T-helper 2 cell treated with Interferon-gamma antibody and Interleukin-4, amounts not matched to agents 5 μg/mL and 100 μg/mL, for 36 hours (primary cell): ENCODE measurements at places on chromosomes 5 and 9.

DNA sequence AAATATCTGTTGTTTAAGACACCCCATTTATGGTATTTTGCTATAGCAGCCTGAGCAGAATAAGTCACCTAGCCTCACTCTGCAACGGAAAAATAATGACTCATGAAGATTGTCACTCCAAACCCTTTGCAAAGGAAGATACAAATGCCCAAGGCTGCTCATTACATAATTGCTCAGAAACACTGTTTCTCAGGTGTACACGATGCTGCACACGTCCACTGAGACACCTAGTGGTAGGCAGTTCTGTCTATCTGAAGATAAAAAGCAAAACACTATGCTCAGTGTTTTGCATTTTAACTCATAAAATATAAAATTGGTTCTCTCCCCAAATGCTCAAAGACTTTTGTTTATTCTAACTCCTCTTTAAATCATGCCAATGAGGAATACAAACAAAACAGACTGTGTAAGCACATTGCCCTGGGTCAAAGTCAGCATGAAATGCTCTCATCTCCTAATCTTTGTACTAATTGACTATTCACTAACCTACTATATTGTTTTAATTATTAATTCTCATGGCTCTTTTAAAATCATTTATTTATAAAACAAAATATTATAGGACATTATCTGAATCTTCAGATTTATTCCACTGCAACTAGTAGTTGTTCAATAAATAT, 7.7 kb upstream of the TSLP start:
- DNase-seq, result no peak

DNA sequence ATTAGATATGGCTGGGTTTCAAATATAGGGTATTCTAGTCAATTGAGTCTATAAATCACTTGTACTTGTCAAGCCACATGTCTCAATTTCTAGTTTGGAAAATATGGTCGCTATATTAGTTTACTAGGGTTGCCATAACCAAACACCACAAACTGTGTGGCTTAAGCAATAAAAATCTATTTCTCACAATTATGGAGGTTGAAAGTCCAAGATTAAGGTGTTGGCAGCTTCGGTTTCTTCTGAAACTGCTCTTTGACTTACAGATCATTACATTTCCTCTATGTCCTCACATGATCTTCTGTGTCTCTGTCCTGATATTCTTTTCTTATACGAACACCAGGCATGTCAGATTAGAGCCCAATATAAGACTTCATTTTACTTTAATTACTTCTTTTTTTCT, 55.8 kb upstream of the BASP1 start:
- no peak for DNase-seq

GRCh38 chr9:68744426-68744825, 39.4 kb downstream of the PIP5K1B start:
- DNase-seq, result no peak

- DNase-seq, result no peak
Measured at GRCh38 chr5:167064198-167064776, 1227.2 kb upstream of the WWC1 start.

- DNase-seq, result no peak
Measured at GRCh38 chr9:1910269-1910811, 104.8 kb upstream of the SMARCA2 start.

- DNase-seq, result no peak
Measured at GRCh38 chr9:134154262-134154701, 10.1 kb downstream of the RNU6ATAC start.

DNA sequence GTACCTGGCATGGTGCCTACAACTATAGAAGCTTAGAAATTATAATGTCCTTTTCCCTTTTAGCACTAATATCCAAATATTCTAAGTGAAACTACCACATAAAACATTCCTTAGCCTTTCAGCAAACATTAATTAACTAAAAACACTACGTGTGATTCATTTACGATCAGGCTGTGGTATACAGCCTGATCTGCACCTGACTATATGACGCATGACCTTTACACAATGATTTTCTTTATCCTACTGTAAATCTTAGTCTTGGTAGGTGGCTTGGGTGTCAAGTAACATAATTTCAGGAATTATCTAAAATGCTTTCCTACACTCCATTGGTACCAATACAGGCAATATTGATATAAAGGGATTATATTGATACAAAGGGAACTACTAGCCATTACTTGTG, 686.7 kb downstream of the DTWD2 start:
- no peak for DNase-seq

DNA sequence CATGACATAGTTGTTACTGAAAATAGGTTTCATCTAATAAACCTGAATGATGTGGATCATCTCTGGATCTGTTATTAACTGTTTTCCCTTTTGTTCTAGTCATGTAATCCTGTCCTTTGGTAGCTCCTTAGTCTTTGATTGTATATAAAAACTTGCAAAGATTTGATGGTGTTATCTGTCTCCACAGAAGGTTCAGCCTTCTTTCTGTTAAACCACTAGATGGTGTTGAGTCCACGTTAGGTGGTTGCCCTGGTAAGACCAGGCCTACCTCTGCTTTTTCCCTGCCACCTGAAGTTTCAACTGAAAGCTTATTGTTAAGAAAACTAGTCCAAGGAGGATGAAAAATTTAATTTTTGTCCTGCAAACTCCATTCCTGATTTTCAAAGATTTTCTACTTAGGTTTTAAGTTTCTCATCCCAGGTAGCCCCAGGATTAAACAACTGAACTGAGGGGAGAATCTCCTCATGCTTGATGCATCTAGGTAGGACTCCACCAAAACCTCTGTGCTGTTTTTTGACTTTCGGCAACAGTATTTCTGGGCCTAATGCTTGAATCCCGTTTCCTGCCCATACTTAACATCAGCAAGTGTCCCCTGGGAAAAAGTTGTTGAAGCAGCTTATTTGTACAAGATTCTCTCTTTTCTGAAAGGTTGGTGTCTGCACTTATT, 68.5 kb downstream of the RICTOR start:
- DNase-seq, result no peak

GRCh38 chr5:168409591-168410458, 76.4 kb upstream of the RARS1 start:
- DNase-seq, result peak; percentile 49

- DNase-seq, result no peak
Measured at GRCh38 chr9:98345011-98345410, 89.6 kb upstream of the TBC1D2 start.

- DNase-seq, result no peak
Measured at GRCh38 chr9:111975709-111976108, 79.1 kb downstream of the UGCG start.

DNA sequence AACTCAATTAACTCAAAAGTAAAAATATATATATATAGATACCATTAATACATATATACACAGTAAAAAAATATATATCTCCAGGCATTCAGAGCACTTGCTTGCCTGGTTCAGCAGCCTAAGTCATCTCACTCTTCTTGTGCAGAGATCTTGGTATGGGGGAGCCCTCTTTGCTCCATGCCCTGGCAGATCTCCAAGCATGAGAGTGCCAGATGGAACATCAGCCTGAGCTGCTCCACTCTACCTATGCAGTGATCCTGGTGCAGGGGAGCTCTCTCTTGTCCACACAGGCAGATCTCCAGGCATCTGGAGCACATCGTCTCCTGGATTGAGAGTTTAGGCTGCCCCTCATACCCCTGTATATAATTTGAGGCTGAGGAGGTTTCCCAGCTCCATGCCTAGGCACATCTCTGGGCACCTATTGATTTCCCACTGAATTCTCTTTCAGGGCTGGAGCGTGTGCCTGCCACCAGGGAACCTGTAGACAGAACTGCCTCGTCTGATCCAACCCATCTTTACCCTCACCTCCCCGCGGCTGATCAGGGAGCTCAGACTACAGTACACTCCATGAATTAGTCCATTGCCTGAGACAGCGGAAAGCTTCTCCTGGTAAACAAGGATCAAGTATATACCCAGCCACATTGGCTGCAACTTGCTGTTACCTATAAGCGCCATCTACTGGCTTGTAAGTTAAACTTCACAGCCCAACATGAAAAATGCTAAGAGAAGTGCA, 342.4 kb upstream of the GRIA1 start:
- DNase-seq, result no peak

GRCh38 chr5:72785801-72786200, 30.7 kb upstream of the TNPO1 start:
- DNase-seq, result no peak

GRCh38 chr9:3893519-3893918, 367.7 kb upstream of the RFX3 start:
- no peak for DNase-seq

DNA sequence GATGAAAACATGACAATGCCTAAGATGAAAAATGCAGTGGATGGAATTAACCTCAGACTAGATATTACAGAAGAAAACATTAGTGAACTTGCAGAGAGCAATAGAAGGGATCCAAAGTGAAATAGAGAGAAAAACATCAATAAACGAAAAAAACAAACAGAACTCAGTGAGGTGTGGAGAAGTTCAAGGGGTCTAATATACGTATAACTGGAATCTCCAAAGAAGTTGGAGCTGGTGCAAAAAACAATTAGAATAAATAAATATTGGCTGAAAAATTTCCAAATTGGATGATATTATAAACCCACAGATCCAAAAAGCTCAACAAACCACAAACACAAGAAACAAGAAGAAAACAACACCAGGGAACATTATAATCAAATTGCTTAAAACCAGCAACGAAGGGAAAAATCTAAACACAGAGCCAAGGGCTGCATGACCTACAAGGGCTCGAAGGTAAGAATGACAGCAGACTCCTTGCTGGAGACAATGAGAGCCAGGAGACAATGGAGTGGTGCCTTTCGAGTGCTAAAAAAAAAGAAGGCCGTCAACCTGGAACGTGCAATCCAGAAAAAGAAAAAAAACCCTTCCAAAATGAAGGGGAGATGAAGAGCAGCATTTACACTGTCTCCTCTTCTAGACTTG, 11.8 kb downstream of the FAM163B start:
- no peak for DNase-seq
